Dorsolateral prefrontal cortex (tissue), 122 donors: ENCODE measurements at places on chromosomes 1 and 21.
A peak's percentile ranks its signal among the peaks of the same experiment; 100 is the strongest.

- no peak for DNase-seq
Observed at GRCh38 chr1:43511394-43511793, 19.3 kb upstream of the PTPRF start.

DNA sequence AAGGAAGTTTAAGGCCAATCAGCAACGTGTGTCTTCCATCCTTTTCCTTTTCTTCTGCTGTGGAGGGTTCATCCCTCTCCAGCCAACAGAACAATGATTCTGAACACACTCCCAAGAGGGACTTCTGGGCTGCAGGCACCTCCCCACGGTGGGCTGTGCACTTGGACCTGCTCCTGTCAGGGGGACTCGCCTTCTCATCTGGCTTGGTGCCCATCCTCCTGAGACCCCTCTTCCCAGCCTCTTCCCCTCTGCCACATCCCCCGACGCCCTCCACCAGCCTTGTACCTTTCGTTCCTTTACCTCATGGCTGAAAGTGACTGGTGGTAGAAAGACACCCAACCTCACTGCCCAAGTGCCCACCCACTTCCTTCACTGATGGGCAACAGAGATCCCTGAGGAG, 26.0 kb upstream of the SLAMF9 start:
- no peak for DNase-seq

- no peak for DNase-seq
Observed at GRCh38 chr1:170445096-170445495, 86.9 kb upstream of the GORAB start.

DNA sequence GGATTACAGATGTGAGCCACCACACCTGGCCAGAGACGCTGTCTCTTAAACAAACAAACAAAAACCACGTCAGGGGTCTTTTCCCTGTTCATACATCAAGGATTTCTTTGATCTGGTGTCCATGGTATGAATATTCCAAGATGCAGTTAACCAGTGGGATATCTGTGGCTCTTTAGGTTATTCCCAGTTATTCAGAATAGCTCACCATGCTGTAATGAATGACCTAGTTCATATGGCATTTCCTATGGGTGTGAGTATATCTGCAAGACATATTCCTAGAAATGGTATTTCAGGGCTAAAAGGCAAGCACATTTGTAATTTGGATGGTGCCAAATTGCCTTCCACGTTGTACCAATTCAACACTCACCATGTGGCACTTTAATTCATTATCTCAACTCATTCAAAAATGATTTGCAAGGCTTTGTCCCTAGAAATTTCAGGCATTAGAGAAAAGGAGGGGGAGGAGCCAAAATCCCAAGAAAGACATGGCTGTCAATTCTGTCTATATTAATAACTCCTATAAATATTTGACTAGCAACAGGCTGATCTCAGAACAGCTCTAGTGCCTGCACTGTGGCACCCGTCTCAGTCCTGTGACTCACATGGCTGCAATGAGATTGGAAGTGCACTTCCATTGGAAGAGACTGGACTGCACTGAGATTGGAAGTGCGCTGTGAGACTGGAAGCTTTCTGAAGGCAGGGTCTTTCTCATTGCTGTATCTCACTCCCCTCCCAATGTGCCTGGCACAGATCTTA, 6.0 kb upstream of the STMN1 start:
- DNase-seq: no peak

GRCh38 chr1:170699696-170700095, 35.8 kb downstream of the PRRX1 start:
- DNase-seq: no peak

DNA sequence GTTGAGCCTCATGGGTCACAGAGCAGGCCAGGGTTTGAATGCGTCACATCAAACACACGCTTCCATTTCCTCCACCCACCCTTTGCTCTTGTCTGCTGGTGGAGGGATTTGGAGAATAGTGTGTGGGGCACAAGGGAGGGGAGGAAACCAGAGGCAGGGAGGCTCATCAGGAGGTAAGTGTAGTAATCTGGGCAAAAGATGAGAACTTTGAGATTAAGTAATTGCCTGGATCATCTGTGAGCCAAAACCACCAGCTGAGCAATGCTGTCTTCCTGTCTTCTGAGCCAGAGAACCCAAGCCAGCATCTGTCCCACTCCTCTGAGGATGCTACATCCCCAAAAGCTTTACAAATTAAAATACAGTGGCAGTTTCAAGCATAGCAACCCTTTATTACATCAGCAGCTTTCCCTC, 45.2 kb downstream of the C8B start:
- no peak for DNase-seq

- DNase-seq: no peak
Observed at GRCh38 chr1:110291241-110292030, 47.7 kb upstream of the RBM15 start.

- DNase-seq: no peak
Observed at GRCh38 chr1:55478742-55479141, 263.6 kb upstream of the USP24 start.

GRCh38 chr1:230427981-230428380, 1.8 kb upstream of the PGBD5 start:
- DNase-seq: no peak

DNA sequence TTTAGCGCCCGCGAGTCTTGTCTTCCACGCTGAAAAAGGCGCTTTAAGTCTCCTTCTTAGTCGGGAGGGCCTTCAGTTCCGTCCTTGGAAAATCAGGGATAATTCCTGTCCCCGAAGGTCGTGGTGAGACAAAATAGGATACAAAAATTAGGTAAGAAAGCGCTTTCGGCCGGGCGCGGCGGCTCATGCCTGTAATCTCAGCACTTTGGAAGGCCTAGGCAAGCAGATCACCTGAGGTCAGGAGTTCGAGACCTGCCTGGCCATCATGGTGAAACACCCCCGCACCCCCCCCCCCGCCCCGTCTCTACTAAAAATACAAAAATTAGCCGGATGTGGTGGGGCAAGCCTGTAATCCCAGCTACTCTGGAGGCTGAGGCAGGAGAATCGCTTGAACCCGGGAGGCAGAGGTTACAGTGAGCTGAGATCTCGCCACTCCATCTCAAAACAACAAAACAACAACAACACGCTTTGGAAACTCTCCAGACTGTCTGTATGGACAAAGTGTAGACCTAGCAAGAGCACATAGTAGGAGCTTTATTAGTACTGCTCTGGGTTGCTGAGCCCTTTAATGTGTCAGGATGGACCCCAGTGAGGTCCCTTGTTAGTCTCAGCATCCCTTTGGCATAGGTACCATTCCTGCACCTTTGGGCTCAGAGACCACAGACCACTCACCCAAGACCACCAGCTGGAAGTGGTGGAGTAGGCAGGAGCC, 790 bp upstream of the TMEM54 start:
- DNase-seq: no peak

DNA sequence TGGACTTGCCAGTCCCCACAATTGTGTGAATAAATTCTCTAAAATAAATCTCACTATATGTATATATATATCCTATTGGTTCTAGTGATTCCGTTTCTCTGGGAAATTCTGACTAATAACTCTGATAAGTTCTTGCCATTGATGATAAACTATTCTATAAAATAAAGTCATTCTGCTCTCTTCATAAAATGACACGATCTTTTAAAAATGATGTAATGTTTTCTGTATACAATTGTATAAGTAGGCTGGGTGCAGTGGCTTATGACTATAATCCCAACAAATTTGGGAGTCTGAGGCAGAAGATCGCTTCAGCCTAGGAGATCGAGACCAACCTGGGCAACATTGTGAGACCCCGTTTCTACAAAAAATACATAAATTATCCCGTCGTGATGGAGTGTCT, 541.0 kb upstream of the ADGRL4 start:
- DNase-seq: no peak

- no peak for DNase-seq
Observed at GRCh38 chr1:163771637-163772036, 449.9 kb downstream of the NUF2 start.

DNA sequence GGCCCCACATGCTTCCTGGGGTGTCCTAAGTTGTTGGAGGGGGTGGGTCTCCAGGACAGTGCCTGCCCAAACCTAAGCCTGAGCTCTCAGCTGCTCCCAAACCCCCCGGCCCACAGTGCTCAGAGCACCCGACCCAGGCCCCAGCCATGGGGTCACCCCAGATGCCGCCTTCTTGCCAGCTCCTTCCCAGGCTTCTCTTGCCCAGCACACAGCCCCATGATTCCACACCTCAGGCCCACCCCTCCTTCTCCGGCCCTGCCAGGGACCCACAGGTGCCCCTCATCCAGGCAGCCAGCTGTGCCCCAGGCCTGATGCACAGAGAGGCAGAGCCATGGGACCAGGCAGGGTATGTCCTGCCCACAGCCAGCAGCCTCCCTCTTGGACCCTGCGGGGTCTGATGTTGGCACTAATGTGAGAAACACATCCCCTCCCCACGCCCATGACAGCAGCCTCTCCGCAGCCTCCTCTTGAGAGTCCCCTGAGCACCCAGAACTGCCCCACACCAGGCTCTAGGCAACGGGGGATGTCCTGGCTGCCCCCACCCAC, 4.9 kb downstream of the WNT9A start:
- DNase-seq: no peak

DNA sequence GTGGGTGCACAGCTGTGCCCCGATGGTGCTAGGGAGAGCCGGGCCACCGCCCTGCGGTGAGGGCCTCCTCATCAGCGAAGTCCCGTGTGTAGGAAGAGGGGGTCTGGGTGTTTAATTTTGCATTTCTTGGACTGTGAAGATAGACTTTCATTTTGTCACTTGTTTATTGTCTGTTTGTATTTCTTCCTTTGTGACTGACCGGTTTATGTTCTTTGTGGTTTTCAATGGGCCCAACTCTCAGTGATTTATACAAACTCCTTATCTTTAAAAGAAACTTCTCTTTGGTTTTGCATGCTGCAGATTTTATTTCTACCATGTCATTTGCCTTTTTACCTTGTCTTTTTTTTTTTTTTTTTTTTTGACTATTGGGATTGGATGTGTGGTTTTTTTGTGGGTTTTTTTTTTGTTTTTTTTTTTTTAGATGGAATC, 65.1 kb downstream of the COL18A1 start:
- no peak for DNase-seq

- DNase-seq: no peak
Observed at GRCh38 chr1:43383449-43383848, 6.2 kb downstream of the MED8 start.

- no peak for DNase-seq
Observed at GRCh38 chr1:218217040-218217439, 68.1 kb upstream of the RRP15 start.

DNA sequence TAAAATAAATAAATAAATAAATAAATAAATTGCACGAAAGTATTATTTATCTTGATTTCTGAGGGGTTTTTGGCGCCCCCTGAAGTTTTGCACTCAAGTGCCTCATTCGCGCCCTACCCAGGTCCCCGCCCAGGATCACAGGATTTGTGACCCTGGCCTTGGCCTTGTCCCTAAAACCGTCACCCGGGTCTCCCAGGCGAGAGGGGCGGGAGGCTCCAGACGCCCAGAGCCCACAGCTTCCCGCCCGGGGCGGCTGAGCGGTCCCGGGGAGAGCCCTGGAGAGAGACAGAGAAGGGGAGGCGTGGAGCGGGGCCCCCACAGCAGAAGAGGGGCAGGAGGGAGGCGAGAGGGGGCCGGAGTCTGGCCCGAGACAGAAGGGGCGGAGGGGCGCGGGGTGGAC, 91.8 kb upstream of the CASZ1 start:
- no peak for DNase-seq

GRCh38 chr1:113211467-113211866, 138.5 kb downstream of the LRIG2 start:
- DNase-seq: no peak

DNA sequence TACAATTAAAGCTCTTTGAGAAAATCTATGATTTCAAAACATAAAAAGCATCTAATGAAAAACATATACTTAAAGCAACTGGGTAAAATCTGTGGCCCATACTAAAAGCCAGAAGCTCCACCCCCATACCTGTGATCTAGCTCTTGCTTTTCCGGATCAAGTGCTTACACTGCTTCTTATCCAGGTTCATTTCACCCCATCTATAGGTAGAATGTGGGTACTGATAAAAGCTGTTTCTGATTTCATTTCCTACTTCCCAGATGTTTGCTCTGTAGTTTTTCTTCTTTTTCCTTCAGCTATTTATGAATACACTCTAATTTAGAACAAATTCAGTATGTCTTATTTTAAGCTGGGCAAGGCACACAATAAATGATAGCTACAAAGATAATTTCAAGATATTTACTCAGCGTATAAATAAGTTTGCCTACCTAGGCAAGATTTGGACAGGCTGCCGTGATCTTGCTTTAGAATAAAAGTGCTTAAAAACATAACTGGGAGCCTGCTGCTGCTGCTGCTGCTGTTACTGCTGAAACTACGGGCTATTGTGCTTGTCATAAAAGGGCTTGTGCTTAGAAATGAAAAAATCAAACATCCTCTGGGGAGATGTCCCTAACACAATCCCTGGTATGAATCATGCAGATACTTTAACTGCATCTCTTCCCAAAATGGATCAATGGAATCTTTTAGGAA, 2.1 kb downstream of the SIPA1L2 start:
- DNase-seq: no peak

GRCh38 chr1:23417570-23417969, 7.0 kb downstream of the TCEA3 start:
- DNase-seq: no peak

DNA sequence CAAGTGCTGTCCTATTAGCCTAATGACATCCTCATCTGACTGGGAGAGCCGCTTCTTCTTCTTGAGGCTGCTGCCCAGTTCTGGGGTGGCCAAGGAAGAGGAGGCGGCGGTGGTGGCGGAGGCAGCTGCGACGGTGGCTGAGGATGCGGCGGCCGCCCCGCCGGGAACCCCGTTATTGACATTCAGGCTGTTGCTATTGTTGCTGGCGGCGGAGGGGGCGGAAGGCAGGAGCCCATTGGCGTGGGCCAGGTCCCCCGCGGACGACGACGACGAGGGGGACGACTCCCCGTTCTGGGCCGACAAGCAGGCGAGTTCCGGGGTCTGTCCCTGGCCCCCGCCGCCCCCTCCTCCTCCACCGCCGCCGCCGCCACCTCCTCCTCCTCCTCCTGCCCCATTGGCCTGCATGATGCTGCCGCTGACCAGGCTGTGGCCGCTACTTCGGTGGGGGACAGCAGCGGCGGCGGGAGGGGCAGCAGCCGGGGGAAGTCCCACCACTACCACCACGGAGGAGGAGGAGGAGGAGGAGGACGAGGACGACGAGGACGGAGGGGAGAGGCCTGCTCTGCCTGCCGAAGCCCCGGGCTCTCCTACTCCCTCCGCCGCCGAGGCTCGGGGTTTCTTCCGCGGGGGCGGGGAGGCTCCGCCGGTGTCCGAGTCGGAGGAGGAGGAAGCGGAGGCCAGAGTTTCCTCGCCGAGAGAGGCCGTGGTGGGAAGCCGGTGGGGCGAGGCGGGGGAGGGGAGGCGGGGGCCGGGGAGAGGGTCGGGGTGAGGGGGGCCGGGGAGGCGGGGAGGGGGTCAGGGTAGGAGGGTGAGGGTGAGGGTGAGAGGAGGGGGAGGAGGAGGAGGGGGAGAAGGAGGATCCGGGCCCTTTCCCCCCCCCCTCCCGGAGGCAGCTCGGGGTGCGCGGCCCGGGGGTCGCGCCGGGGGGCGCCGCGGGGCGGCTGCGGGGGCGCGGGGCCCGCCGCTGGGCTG, 610 bp downstream of the WDR26 start:
- DNase-seq: peak; percentile 29

DNA sequence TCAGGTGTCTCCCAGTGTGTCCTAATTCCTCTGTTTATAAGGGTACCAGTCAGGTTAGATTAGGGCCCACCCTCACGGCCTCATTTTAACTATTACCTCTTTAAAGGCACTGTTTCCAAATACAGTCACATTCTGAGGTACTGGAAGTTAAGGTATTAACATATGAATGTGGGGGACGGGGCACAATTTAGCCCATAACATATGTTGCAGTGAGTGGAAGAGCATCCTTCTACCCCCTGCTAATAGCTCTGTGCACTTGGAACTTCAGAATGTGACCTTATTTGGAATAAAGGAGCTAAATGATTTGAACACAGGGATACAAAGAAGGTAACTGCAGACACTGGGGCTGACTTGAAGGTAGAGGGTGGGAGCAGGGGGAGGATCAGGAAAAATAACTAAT, 67.3 kb upstream of the ADGRL2 start:
- DNase-seq: no peak
